ENCODE measurements at places on chromosomes 12 and 14. TPM values are rescaled to one million over a fixed set of nuclear protein-coding genes. Genes with fewer than 3 reads are reported as not detected.

GRCh38 chr12:25855716-25856115 lies 102.8 kb upstream of the RASSF8 start:
- no peak for DNase-seq
- H3K27me3 ChIP-seq = no peaks in the 10 kb centered on the region
- no peak overlapping the region for H3K4me3 ChIP-seq
- no peak overlapping the region for H3K27ac ChIP-seq
- H3K36me3 ChIP-seq = no peaks in the 10 kb centered on the region

GRCh38 chr12:50934981-50935807 lies 17.1 kb upstream of the HIGD1C start:
- H3K27ac ChIP-seq = peak overlapping the region; percentile 74
- no peaks in the 10 kb centered on the region for H3K27me3 ChIP-seq
- peaks cover 9% of the 10 kb centered on the region for H3K4me1 ChIP-seq
- no peak for DNase-seq

DNA sequence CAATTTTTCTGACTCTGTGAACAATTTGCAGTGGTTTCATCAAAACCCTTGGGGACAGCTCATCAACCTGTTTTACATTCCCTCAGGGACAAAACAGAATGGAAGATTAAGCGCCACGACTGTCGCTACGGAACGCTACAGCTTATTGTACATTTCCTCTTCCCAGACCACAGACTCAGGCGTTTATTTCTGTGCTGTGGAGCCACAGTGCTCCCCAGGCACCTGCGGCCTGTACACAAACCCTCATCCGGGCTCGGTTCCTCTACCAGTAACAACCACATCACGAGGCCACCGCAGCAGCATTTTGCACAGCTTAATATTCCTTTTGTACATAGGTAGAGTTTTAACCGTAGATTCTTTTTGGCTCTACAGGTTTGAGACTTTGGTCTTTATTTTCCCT lies 397.4 kb upstream of the OR4E1 start:
- H3K27ac ChIP-seq = no peak overlapping the region
- H3K4me3 ChIP-seq = no peak overlapping the region
- H3K36me3 ChIP-seq = no peaks in the 10 kb centered on the region
- H3K4me1 ChIP-seq = no peaks in the 10 kb centered on the region
- DNase-seq = no peak
- no peaks in the 10 kb centered on the region for H3K27me3 ChIP-seq

- H3K27ac ChIP-seq = no peak overlapping the region
- H3K4me1 ChIP-seq = no peaks in the 10 kb centered on the region
- H3K4me3 ChIP-seq = no peak overlapping the region
- H3K27me3 ChIP-seq = no peaks in the 10 kb centered on the region
- DNase-seq = no peak
- no peaks in the 10 kb centered on the region for H3K36me3 ChIP-seq
These were observed 3.5 kb downstream of the LMO3 start for GRCh38 chr12:16602412-16602811.

DNA sequence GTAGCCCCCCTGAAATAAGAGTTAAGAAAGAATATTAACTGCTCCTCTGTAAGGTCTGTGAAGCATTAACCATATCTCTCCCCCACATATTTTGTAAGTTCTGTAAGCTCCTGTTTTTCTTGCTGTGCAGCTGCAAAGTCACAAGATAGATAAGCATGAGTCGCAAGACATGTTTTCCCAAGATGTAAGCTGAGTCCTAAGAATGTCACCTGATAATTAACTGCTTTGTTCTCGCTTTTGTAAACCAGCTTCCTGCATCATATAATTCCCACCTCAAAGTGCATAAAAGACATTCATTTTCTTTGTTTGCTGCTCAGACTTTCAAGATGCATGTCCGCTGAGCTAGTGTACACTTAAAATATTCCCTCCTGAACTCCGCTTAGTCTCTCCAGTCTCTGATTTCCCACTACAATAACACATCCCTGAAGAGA lies 27.0 kb upstream of the PHC1 start:
- no peak overlapping the region for H3K27ac ChIP-seq
- no peaks in the 10 kb centered on the region for H3K27me3 ChIP-seq
- no peaks in the 10 kb centered on the region for H3K4me1 ChIP-seq

- no peaks in the 10 kb centered on the region for H3K4me1 ChIP-seq
- no peak for DNase-seq
- no peak overlapping the region for H3K27ac ChIP-seq
- H3K27me3 ChIP-seq = no peaks in the 10 kb centered on the region
- H3K4me3 ChIP-seq = no peak overlapping the region
These were observed 91.2 kb downstream of the SLC25A21 start for GRCh38 chr14:37081218-37081617.

GRCh38 chr14:36226164-36226563 lies 49.6 kb upstream of the PTCSC3 start:
- H3K27me3 ChIP-seq = no peaks in the 10 kb centered on the region
- H3K27ac ChIP-seq = no peak overlapping the region
- no peak for DNase-seq
- H3K36me3 ChIP-seq = no peaks in the 10 kb centered on the region
- no peaks in the 10 kb centered on the region for H3K4me1 ChIP-seq
- H3K4me3 ChIP-seq = no peak overlapping the region

GRCh38 chr12:2003676-2004112 lies 563 bp downstream of the DCP1B start:
- no peaks in the 10 kb centered on the region for H3K36me3 ChIP-seq
- DNase-seq = no peak
- peaks cover 4% of the 10 kb centered on the region for H3K4me1 ChIP-seq
- H3K27me3 ChIP-seq = no peaks in the 10 kb centered on the region
- H3K27ac ChIP-seq = peak overlapping the region; percentile 96

DNA sequence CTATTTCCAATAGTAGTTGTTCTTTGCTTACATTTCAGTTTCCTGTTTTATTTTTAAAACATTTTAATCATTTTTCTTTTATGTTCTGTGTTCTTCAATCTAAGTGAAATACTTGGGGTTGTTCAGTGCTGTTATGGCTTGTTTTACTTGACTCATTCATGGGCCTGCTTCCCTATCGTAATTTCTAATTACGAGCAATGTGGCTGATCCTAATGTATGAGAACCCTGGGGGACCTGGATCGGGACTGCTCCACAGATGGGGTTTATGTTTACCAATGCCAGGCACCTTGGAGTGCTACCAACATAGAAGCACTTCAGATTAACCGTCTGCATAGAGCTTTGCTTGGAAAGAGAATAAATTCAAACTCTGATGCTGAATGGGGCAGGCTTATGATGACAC lies 29.8 kb downstream of the TECPR2 start:
- peaks cover 7% of the 10 kb centered on the region for H3K4me1 ChIP-seq
- no peak overlapping the region for H3K27ac ChIP-seq
- no peaks in the 10 kb centered on the region for H3K27me3 ChIP-seq
- H3K36me3 ChIP-seq = no peaks in the 10 kb centered on the region
- no peak overlapping the region for H3K4me3 ChIP-seq

DNA sequence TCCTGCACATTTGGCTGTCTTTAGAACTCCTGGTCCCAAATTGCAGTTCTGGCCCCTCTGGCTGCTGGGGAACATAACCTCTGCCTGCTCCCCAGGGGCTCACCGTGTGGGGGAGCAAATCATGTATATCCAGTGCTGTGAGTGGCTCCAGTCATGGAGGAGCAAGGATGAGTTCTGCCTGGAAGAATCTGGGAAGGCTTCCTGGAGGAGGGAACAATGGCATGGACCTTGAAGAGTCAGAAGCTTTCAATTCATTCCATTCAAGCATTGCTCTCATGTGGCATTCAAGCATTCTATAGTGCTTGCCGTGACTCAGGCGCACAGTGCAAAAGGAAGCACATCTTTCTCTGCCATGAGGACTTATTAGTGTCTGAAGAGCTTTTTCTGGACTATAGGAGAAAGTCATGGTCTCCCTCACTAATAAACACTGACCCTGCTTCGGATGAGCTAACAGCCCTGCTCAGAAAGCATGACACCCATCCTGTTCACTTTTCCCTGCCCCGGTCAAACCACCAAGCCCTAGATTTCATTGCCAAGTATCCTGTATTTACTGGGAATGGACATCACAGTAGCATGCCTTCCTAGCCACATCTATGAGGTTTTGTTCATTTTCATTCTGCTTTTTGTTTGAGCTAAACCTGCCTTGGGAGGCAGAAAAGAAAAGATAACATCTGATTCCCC lies 3.5 kb downstream of the IFI27 start:
- peak overlapping the region; percentile 12 for H3K27ac ChIP-seq
- no peak for DNase-seq
- H3K27me3 ChIP-seq = no peaks in the 10 kb centered on the region
- no peaks in the 10 kb centered on the region for H3K36me3 ChIP-seq
- peak overlapping the region; percentile 7 for H3K4me3 ChIP-seq

DNA sequence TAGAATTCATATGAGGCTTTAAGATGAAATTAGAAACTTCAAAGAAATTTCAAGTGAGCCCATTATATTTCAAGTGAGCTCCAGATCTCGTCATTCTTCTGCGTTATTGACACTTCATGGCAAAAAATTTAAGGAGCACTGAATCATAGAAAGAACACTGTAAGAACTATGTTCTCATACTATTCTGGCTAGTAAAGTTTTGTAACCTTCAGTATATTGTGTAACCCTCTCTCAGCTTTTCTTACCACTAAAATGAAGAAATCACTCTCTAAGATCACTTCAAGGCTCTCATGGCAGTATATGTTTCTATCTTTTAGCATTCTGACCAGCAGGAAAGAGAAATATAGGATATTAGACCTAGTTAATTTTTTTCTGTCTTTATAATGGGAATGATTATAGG lies 6.3 kb downstream of the GPHN start:
- H3K4me1 ChIP-seq = peaks cover 7% of the 10 kb centered on the region
- H3K27ac ChIP-seq = no peak overlapping the region
- no peak overlapping the region for H3K4me3 ChIP-seq
- no peaks in the 10 kb centered on the region for H3K27me3 ChIP-seq
- DNase-seq = no peak

- no peak for DNase-seq
- no peaks in the 10 kb centered on the region for H3K27me3 ChIP-seq
- no peak overlapping the region for H3K27ac ChIP-seq
- H3K36me3 ChIP-seq = no peaks in the 10 kb centered on the region
- no peaks in the 10 kb centered on the region for H3K4me1 ChIP-seq
These were observed 10.7 kb downstream of the CCDC63 start for GRCh38 chr12:110857528-110857927.

DNA sequence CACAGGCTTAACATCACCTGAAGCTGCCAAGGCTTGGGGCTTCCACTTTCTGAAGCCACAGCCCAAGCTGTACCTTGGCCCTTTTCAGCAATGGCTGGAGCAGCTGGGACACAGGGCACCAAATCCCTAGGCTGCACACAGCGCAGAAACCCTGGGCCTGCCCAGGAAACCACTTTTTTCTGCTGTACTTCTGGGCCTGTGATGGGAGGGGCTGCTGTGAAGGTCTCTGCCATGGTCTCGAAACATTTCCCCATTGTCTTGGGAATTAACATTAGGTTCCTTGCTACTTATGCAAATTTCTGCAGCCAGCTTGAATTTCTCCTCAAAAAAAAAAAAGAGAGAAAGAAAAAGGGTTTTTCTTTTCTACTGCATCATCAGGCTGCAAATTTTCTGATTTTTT lies 219.1 kb downstream of the RPL10L start:
- no peak for DNase-seq
- H3K27ac ChIP-seq = no peak overlapping the region
- H3K27me3 ChIP-seq = no peaks in the 10 kb centered on the region
- H3K4me3 ChIP-seq = no peak overlapping the region

DNA sequence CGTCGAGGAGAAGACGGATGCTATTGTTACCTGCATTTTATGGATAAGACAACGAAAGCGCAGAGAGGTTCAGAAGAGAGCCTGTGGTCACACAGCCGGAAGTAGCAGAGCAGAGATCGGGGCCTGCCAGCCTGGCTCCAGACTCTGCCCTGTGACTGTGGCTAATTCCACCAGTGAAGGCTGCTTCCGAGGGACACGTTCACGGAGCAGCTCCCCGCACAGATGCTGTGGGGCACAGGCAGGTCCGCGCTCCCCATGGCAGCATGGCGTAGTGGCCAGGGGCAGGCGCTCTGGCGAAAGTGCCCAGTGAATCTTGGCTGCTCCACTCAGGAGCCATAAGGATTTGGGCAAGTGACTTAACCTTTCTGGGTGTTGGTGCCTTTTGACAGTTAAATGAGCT lies 9.8 kb downstream of the RIMBP2 start:
- H3K4me1 ChIP-seq = no peaks in the 10 kb centered on the region
- H3K36me3 ChIP-seq = no peaks in the 10 kb centered on the region
- H3K27ac ChIP-seq = no peak overlapping the region
- H3K27me3 ChIP-seq = no peaks in the 10 kb centered on the region
- DNase-seq = no peak

DNA sequence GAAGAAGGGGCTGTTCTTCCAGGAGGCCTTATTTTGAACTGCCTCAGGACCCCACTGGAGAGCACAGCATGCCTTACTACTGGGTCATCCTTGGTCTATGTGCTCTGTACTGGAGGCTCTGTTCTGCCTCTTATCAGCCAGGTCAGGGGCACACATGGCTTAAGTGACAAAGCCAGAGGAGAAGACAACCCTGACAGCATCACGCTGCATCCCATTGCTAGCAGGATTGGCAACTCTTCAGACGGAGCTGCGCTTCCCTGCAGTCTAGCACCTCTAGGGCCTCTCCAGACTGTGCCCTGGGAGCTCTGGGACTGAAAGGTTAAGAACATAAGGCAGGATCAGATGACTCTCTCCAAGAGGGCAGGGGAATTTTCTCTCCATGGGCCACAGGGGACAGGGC lies 17.3 kb upstream of the TIGAR start:
- no peaks in the 10 kb centered on the region for H3K4me1 ChIP-seq
- H3K4me3 ChIP-seq = no peak overlapping the region
- H3K27ac ChIP-seq = no peak overlapping the region
- no peaks in the 10 kb centered on the region for H3K36me3 ChIP-seq
- no peaks in the 10 kb centered on the region for H3K27me3 ChIP-seq
- DNase-seq = no peak

- no peak overlapping the region for H3K27ac ChIP-seq
- no peaks in the 10 kb centered on the region for H3K36me3 ChIP-seq
- no peaks in the 10 kb centered on the region for H3K27me3 ChIP-seq
- DNase-seq = no peak
- no peak overlapping the region for H3K4me3 ChIP-seq
These were observed 507.4 kb upstream of the TBX3 start for GRCh38 chr12:115191342-115191741.

The KRT82 gene
- not detected for total RNA-seq

The PCED1B gene
- total RNA-seq = 1.6 TPM

The RIMBP2 gene
- under 0.01 TPM for total RNA-seq

The PLCZ1 gene
- not detected for total RNA-seq

The RPL10L gene
- total RNA-seq = not detected

The TMEM233 gene
- not detected for total RNA-seq

The KRT85 gene
- not detected for total RNA-seq

The SLC5A8 gene
- 0.29 TPM for total RNA-seq

The NKX2-1 gene
- not detected for total RNA-seq

The GARIN6 gene
- total RNA-seq = not detected
